ENCODE measurements at places on chromosomes 16 and 17.

DNA sequence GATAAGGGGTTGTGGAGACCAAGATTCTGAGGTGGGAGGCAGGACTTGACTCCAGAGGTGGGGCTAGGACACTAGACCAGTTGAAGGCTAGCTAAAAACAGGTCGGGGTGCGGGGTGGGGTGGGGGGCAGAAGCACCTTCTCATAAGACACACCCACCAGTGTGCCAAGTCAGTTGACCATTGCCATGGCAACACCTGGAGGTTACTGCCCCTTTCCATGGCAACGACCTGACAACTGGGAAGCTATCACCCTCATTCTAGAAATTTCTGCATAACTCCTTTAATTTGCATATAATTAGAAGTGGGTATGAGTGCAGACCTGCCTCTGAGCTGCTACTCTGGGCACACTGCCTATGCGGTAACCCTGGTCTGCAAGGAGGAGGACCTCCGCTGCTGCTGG is 53.9 kb upstream of the ALOX12 start:
- no peak for DNase-seq

DNA sequence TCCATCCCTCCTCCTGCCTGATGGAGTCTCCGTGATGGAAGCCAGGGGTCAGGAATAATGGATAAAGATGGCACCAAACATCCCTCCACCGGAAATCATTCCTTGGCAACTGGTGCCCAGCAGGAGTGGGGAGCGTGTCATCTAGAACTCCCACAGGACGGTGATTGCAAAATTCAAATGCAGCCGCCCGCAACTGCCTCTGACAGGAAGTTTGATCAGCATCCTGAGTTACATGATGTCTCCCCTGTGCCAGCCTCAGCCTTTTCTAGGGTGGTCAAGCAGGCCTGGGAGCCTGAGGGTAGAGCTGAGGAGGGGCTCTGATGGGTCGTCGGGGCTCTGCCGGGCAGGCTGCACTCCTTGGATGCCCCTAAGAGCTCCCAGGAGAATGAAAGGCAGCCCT is 52.8 kb downstream of the GSG1L start:
- no peak for DNase-seq

- DNase-seq = no peak
Observed at GRCh38 chr16:18832006-18832405, 30.7 kb upstream of the ARL6IP1 start.

DNA sequence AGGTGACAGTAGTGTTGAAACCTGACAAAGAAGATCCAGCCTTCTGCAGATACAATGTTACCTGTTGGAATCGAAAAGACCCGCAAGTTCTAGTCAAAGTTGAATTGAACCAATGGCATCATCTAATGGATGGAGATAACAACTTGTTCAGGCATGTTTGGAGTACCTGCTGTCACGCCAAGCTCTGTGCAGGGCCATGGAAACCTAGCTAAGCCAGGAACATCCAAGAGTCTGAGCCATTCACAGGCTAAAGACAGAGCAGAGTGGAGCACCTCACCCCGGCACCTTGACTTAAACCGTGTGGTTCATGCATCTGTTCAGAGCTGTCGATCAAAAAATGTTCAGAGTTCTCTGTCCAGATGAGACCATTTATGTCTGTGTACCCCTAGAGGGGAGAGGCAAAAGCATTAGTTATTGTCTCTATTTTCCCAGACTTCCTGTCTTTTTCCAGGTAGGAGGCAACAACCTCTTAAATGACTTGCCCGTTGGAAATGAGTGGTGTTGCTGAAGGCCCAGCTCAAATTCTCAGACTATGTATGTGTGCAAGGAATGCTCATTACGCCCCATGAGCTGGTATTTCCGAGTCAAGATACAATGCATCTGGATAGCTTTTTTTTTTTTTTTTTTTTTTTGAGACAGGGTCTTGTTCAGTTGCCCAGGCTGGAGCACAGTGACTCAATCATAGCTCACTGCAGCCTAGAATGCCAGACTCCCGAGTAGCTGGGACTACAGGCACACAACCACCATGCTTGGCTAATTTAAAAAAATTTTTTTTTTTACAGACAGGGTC is 44.9 kb upstream of the XYLT1 start:
- no peak for DNase-seq

GRCh38 chr17:80429356-80430275 is 14.6 kb downstream of the ENDOV start:
- DNase-seq = no peak

- DNase-seq = no peak
Observed at GRCh38 chr16:66740010-66740409, 11.4 kb downstream of the DYNC1LI2 start.
